Activated T-helper 2 cell treated with anti-CD3 and anti-CD28 coated beads, Interferon-gamma antibody, Interleukin-2, Interleukin-4, amounts not matched to agents 10 μg/mL and 5 μg/mL and 100 μg/mL, durations not matched to agents 14 hours and 24 hours and 36 hours (primary cell): ENCODE measurements at places on chromosomes 5 and 9. TPM values are rescaled to one million over a fixed set of nuclear protein-coding genes. Genes with fewer than 3 reads are reported as not detected.

- no peak for DNase-seq
Measured at GRCh38 chr9:99412606-99413005, 190.5 kb downstream of the SEC61B start.

Gene ECSCR
- total RNA-seq = 1.0 and 1.7 TPM in 2 replicates

Gene TNFSF8
- total RNA-seq = 73.6 and 82.3 TPM in 2 replicates

DNA sequence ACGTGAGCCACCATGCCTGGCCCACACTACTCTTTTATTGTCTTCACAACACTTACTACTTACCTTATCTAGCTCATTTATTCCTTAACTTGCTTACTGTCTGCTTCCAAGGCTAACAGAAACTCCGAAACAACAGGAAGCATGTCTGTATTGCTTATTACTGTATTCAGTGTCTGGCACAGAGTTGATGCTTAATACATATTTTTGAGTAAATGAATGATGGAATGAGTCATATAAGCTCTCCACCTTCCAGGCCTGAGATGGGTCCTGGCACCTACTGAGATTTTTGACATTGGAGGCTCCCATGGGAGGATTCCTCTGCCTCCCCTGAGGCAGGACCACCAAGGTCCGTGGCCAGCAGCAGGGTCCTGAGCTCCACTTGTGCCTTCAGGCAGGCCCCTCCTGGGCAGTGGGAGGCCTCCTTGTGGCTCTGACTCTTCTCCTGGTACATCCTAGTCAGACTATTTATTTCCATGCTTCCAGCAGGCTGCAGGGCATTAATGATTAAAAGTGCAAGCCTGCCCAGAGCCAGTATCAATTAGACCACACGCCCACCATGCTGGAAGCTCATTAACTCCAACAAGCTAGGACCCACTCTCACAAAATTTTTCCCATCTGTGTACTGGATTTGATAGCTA is 76.5 kb upstream of the CTNNA1 start:
- DNase-seq = no peak

Gene NR5A1
- total RNA-seq = not detected in 2 replicates

Gene RAB3C
- total RNA-seq = not detected in 2 replicates

GRCh38 chr9:133251773-133252172 is 23.2 kb downstream of the ABO start:
- DNase-seq = peak; percentile 25
